ENCODE measurements at places on chromosomes 1 and 21. TPM values are rescaled to one million over a fixed set of nuclear protein-coding genes. Genes with fewer than 3 reads are reported as not detected.

GRCh38 chr1:108011295-108011694 is 46.3 kb upstream of the VAV3 start:
- DNase-seq = no peak

GRCh38 chr1:168964478-168964877 is 142.0 kb upstream of the ATP1B1 start:
- DNase-seq = no peak

DNA sequence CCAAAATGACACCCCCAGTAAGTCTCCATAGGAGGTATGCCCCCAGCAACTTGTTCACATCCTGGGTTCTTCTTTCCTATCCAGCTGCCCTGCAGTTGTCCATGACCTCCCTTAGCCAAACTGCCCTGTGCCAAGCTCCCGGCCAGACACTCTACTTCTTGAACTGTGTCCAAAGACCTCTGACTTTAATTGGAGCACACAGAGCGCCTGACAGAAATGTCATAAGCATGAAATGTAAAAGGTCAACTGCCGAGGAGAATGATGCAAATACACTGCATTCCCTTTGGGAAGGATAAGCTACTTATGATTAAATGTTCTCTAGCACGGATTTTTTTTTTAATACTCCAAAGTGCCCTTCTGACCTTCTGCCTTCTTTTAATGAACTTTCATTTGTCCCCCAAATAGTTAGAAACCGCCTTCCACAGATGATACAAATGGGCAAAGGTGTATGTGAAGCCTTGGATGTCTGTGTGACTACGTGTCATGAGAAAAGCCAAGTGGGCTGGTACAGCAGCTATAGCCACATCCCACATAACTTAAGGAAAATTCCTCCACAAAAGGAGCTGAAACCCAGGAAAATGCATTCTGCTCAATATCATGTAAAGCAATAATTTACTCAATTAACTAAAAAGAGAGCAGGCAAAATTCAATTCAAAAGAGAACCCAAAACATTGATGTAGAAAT is 26.8 kb downstream of the PALMD start:
- no peak for DNase-seq

ASTN1 gene
- 0.29 TPM for polyA plus RNA-seq

CFAP74 gene
- polyA plus RNA-seq = not detected

GRCh38 chr1:116321766-116322175 is 51.3 kb upstream of the ATP1A1 start:
- DNase-seq = no peak

MCOLN2 gene
- not detected for polyA plus RNA-seq

DNA sequence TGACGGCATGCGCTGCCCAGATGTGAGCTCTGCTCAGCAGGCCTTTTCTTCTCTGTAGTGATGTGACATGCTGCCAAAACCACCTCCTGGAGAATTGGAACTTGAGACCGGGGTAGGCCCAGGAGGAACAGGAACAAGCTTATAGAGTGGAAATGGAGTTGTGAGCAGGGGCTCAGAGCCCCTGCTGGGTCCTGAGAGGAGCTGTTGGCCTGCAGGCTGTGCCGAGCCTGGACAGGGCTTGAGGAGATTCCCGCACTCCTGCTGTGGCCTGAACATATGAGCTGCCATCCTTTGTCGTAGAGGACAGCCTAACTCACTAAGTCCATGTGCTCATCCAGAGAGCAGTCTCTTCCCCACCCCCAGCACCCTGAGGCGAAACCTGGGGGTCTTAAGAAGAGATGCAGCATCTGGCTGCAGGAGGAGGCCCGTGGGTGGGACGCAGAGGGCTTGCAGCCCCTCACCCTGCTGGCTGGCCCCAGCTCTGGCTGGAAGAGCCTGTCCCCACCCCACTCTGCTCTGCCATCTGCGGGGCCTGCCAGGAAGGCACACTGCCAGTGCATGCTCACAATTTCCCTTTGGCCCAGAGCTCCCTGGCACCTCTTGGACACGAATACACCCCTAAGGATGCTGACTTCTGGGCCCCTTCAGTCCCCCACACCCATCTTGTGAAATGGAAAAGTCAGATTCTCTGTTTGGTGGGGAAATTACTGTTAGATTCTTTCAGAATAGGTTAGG is 42.5 kb downstream of the PTPRF start:
- DNase-seq = no peak

DNA sequence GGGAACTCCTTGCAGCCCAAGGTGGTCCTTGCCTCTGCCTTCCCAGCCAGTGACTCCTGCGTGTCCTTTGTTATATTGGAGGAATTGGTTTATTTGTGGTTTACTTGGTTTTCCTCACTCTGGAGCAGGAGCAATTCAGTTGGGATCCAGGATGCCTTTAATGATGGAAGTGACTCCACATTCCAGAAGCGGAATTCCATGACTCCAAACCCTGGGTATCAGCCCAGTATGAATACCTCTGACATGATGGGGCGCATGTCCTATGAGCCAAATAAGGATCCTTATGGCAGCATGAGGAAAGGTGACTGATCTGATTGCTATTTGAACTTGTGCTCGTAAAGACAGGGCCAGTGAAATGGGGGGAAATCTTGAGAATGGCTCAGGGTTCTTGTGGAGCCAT is 15.1 kb upstream of the PIGV start:
- no peak for DNase-seq

GRCh38 chr1:43277116-43277876 is 7.5 kb downstream of the TMEM125 start:
- no peak for DNase-seq

DNA sequence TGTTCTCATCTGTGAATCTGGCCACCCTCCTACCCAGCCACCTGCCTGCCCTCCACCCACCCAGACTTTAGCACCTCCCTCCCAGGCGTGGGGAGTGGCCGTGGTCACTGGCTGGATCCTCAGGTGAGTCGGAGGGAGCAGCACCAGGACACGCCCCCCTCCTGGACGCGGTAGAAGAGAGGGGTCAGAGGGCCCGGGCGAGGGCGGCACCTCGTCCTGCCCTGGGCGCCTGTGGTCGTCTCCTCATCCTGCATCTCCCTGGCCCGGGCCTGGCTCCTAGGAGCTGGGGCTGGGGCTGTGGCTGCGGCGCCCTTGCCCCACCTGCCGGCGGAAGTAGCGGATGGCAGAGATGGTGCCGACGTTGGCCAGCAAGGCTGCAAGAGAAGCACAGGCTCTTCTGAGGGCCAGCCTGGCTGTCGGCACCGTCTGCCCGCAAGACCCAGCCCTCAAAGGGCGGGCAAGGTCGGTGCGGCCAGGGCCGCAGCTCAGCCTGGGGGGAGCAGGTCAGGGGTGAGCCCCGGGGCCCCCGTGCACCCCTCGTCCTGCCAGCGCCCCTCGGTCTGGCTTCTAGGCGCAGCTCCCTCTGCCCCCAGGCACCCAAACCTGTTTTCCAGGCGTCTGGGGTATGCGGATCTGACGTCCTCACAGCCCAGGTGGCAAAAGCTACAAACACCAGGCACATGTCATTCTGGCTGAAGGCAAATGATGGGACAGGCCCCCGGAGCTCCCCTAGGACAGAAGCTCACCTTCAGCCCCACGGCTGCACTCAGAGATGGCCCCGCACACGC is 5.8 kb downstream of the PERM1 start:
- peak; percentile 92 for DNase-seq

GRCh38 chr1:43688594-43689000 is 18.7 kb upstream of the ST3GAL3 start:
- no peak for DNase-seq

- DNase-seq = no peak
These were observed 48.8 kb downstream of the DR1 start for GRCh38 chr1:93394514-93394913.

RGS1 gene
- 0.05 TPM for polyA plus RNA-seq

GRCh38 chr1:165911609-165912281 is 84.3 kb downstream of the UCK2 start:
- no peak for DNase-seq

TEKT2 gene
- 1.2 TPM for polyA plus RNA-seq

Measured in SK-N-SH (cell line).